Liver (tissue), 10 donors: ENCODE measurements at places on chromosomes 6 and 20. TPM values are rescaled to one million over a fixed set of nuclear protein-coding genes. Genes with fewer than 3 reads are reported as not detected.

- no peak for DNase-seq
Measured at GRCh38 chr20:2657241-2657640, 4.8 kb downstream of the NOP56 start.

GRCh38 chr20:59231124-59231804 is 67.6 kb downstream of the ZNF831 start:
- no peak for DNase-seq

SLC35D3 gene
- 0.56 TPM for total RNA-seq

DNA sequence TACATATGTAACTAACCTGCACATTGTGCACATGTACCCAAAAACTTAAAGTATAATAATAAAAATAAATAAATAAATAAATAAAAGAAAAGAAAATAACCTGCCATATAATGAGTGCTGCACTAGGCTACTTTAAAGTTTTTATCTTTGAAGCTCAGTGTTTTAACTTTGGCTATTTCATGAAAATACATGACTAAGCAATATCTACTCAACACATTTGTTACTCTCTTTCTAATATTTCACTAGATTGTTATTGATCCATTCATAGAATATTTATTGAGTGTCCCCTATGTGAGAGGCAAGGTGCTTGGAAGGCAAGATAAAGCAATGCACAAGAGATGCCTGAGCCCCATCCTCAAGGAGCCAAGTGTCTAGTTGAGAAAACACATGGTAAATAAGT is 221.7 kb downstream of the SLC35F1 start:
- DNase-seq, result no peak

GRCh38 chr6:127483399-127484055 is 24.3 kb upstream of the KIAA0408 start:
- no peak for DNase-seq

- DNase-seq, result no peak
Measured at GRCh38 chr6:116876635-116877611, at the start of gene RFX6. TSS of gene RFX6 (plus strand) at chr6:116877242. CDS start at chr6:116877276, 34 bp downstream.

DNA sequence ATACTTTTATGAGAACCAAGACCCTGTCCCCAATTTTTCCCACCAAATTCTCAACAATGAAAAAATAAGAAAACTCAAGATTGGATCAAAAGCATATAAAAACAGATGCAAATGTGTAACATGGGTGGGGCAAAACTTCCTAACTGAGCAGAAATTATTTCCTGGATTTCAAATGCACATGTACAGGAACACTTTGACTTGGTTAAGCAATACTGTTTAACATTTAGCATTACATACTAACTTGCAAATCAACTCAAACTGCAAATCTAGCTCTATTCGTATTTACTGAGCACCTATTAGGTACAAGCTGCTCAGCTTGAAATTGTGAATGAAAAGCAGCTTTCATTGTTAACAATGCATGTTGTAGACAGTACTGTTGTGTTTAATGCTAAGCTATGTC is 40.2 kb downstream of the BMP5 start:
- DNase-seq, result no peak

DNA sequence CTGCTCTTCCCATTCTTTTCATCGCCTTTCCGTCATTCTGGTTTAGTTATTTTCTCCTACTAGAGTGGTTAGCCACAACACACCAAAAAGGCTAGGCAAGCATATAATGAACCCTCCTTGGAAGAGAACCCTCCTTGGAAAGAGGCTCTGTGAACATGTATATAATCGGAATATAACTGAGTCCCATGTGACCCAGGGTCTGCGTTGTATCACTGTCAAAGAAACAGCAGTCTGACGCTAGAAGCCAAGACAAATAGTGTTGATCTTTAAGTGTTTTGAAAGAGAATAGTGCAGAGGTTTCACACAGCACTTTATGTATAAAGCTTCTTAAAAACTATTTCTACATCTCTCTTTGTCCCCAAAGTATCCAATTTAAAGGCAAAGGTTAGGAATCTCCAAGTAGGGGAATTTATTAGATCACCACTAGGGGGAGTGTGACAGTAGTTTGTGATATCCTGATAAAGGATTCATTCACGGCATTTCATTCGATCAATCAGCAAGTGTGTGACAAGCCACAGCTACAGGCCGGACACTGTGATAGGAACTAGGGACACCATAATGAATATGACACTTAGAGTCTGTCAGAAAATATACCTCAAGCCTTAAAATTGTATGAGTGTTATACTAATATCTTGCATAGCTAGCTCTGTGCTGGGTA is 395.3 kb downstream of the CD109 start:
- DNase-seq, result no peak

RAET1L gene
- not detected for total RNA-seq

DNA sequence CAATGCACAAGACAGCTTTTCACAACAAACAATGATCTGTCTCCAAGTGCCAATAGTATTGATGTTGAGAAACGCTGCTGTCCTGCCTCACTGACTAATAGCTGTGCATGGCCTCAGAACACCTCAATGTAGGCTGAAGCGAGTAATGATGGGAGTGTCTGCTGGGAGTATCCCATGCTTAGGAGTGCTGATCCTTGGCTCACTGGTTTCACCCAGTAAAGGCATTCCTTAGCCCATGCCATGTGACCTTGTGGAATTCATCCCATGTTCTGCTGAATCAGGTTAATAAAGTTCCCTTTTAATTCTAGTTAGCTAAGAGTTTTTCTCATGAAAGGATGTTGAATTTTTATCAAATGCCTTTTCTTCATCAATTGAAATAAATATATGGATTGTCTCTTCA is 3.8 kb upstream of the WFDC12 start:
- no peak for DNase-seq

- DNase-seq, result no peak
Measured at GRCh38 chr20:46034039-46034438, 5.0 kb downstream of the SLC12A5 start.

- DNase-seq, result no peak
Measured at GRCh38 chr20:53069132-53069531, 97.0 kb downstream of the TSHZ2 start.

- no peak for DNase-seq
Measured at GRCh38 chr6:53161481-53162009, 12.9 kb upstream of the GCM1 start.

DNA sequence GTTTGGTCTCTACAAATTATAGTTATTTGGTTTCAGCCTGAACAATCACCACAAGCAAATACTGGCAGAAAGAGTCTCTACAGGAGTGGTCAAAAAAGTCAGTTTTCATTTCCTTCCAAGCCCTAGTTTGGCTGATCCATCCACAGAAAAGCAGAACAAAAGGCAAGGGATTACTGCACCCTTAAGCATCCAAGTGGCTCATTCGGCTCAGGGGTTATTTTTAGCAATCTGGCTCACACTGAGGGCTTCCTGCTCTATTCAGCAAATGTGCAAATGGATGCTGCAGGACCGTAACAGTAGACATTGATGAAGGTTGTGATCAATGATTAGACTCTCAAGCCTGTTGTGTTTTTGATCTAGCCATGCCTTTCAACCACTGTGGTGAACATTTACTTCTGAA is 62.2 kb upstream of the FABP7 start:
- no peak for DNase-seq

- DNase-seq, result no peak
Measured at GRCh38 chr6:165895421-165896165, 232.6 kb upstream of the PDE10A start.

ZNF165 gene
- 1.3 TPM for total RNA-seq

SNAP25 gene
- total RNA-seq, result 0.42 TPM

- no peak for DNase-seq
Measured at GRCh38 chr20:63185215-63185796, 30.6 kb downstream of the YTHDF1 start.

VPS52 gene
- 33.4 TPM for total RNA-seq

FILIP1 gene
- total RNA-seq, result 0.70 TPM

GRCh38 chr6:90008908-90009501 is 114.7 kb downstream of the GJA10 start:
- no peak for DNase-seq

PLN gene
- 0.14 TPM for total RNA-seq

GRCh38 chr6:47663462-47664216 is 34.7 kb upstream of the ADGRF4 start:
- no peak for DNase-seq

DNA sequence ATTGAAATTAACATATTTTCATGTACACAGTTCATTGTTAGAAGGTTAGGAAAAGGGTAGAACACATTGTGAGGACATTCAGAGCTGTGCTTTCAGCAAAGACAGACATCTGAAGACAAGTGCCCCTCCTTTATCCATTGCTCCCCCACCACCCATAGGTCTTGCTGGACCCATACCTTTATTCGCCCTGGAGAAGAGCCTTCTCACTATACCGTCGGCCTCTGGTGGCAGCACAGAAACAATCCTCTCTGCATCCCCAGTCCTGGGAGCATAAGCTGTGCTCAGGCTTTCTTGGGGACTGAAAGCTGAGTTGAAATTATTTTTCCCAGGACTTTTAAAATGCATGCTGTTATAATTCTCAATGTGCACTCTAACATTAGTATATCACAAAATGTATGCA is 372.3 kb downstream of the EPHA7 start:
- no peak for DNase-seq
